Spinal cord (tissue), 10 donors: ENCODE measurements at places on chromosomes 13 and 19. TPM values are rescaled to one million over a fixed set of nuclear protein-coding genes. Genes with fewer than 3 reads are reported as not detected.

GRCh38 chr19:6801485-6802086, 29.1 kb downstream of the VAV1 start:
- H3K4me3 ChIP-seq, result no peak overlapping the region
- H3K27ac ChIP-seq, result no peak overlapping the region
- DNase-seq, result peak; percentile 55
- H3K27me3 ChIP-seq, result no peaks in the 10 kb centered on the region

DNA sequence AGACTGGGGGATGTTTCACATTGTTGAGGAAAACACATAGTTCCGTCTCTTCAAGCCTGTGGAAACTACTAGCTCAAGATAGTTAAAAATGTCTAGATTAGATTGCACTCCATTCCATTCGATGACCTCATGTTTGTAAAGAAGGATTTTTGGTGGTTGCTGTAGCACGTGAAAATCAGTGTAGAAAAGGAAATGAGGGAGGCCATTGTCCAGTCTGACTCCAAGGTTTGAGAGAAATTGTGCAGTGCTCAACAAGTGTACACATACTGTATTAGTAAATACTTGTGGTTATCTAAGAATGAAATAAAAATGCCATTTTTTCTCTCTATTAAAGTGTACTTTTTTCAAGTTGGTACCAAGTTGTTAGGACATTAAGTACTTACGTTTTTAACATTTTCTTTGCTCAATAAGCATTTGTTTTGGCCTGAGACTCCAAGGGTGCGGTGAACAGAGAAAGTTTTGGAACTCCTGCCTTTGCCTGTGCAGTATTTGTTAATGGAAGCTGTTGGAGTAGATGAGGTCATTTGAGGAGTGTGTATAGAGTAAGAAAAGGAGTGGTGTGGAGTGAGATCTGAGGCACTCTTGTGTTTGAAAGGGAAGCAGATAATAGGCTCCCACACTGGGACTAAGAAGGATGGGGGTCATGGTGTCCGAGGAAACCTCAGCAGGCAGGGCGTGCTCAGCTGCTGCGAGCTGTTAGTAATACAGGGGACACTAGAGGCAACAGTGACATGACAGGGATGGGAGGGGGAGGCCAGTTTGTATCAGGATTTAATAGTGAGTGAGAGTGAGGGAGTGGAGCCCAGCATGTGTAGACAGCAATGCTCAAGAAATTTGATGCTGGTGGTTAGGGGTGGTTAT, 4.4 kb downstream of the WASF3 start:
- no peaks in the 10 kb centered on the region for H3K36me3 ChIP-seq
- peak; percentile 41 for DNase-seq
- peaks cover 18% of the 10 kb centered on the region for H3K4me1 ChIP-seq
- no peaks in the 10 kb centered on the region for H3K27me3 ChIP-seq

DNA sequence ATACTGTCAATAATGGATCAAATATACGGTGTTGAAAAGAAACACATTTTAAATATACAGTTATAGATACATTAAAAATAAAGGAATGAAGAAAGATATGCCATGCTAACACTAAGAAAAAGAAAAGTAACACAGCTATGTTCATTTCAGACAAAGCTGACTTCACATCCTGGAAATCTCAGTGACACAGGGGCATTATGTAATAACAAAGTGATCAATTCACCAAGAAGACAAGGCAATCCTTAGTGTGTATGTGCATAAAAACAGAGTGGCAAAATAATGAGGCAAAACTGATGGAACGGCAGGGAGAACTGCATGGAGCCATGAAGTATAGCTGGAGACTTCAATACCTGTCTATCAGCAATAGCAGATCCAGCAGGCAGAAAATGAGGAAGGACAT, 13.1 kb downstream of the ZNF14 start:
- peaks cover 4% of the 10 kb centered on the region for H3K36me3 ChIP-seq
- no peak overlapping the region for H3K27ac ChIP-seq
- H3K4me3 ChIP-seq, result no peak overlapping the region

DNA sequence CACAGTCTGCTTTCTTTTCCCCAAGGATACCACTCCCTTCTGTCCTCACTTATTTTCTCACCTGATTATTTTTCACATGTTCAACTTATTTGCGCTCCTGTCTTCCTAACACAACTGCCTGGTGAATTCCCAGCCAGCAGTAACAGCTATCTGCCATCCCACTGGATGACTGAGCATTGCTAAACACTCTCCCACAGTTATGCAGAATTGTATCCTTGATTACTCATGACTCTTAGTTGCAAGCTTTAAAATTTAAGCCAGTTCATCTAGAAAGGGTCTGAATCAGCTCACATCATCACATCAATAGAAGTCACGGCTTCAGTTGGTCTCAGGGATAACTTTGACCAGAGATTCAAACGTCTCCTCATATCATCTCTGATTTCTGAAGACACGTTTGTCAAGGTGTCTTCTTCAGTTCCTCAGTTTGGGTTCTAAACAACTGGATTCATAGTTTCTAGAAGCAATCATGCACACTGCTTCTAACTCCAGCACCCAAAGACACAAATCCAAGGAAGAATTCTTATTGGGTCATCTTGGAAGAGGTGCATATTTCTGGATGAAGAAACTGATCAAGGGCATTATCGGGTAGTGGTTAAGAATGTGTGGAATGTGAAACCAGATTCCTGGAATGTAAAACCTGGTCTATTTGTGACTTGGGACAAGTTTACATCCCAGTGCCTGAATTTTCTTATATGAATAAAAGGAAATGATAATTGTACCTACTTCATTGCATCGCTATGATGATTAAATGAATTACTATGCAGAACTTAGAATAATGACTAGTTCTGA, 13.9 kb upstream of the DACH1 start:
- H3K4me3 ChIP-seq, result no peak overlapping the region
- no peaks in the 10 kb centered on the region for H3K27me3 ChIP-seq
- H3K27ac ChIP-seq, result no peak overlapping the region

DNA sequence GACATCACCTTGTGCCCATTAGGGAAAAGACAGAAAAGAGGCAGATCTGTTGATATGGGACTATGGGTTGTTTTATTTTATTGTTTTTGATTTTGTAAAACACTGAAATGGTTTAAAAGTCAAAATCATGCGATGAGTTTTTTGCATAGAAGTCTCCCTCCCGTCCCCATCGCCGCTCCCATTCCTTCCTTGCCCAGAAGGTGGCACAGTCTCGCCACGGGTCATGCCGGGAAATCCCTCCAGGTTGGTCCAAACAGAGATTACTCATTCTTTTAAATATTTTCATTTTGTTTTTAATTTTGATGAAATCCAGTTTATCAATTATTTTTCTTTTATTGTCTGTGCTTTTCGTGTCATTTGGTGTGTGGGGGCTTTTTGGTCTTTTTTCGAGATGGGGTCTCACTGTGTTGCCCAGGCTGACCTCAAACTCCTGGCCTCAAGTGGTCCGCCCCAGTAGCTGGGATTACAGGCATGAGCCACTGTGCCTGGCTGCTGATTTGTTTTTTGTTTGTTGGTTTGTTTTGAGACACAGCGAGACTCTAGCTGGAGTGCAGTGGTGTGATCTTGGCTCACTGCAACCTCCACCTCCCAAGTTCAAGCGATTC, 9.2 kb downstream of the PGPEP1 start:
- peaks cover 9% of the 10 kb centered on the region for H3K4me1 ChIP-seq
- no peak overlapping the region for H3K27ac ChIP-seq
- peak; percentile 12 for DNase-seq
- no peaks in the 10 kb centered on the region for H3K27me3 ChIP-seq
- H3K4me3 ChIP-seq, result no peak overlapping the region
- peaks cover 14% of the 10 kb centered on the region for H3K36me3 ChIP-seq

GRCh38 chr13:47117268-47117667, 220.4 kb upstream of the HTR2A start:
- no peak overlapping the region for H3K27ac ChIP-seq
- no peaks in the 10 kb centered on the region for H3K27me3 ChIP-seq
- DNase-seq, result no peak
- H3K4me1 ChIP-seq, result peaks cover 4% of the 10 kb centered on the region

GRCh38 chr13:51639171-51639570, 54.9 kb downstream of the WDFY2 start:
- DNase-seq, result no peak
- H3K27me3 ChIP-seq, result no peaks in the 10 kb centered on the region
- H3K36me3 ChIP-seq, result no peaks in the 10 kb centered on the region
- no peak overlapping the region for H3K27ac ChIP-seq
- peaks cover 3% of the 10 kb centered on the region for H3K4me1 ChIP-seq

The SOX21 gene
- 18.0 TPM for polyA plus RNA-seq

The ADGRE1 gene
- 0.11 TPM for polyA plus RNA-seq

The IGFL1 gene
- not detected for polyA plus RNA-seq

The LYPD3 gene
- 1.3 TPM for polyA plus RNA-seq

The GJB6 gene
- 109 TPM for polyA plus RNA-seq

The C1QTNF9B gene
- polyA plus RNA-seq, result 0.66 TPM

The GTPBP3 gene
- polyA plus RNA-seq, result 23.3 TPM
